D341Med (cell line): ENCODE measurements at places on chromosomes 7 and 10.

- no peak for DNase-seq
Measured at GRCh38 chr7:51007551-51008505, 225.1 kb upstream of the GRB10 start.

- no peak for DNase-seq
Measured at GRCh38 chr10:119222966-119223386, 15.6 kb downstream of the GRK5 start.

GRCh38 chr10:11204351-11204942, 186.8 kb downstream of the CELF2 start:
- DNase-seq: no peak

- no peak for DNase-seq
Measured at GRCh38 chr10:114517368-114518250, 113.3 kb upstream of the AFAP1L2 start.

DNA sequence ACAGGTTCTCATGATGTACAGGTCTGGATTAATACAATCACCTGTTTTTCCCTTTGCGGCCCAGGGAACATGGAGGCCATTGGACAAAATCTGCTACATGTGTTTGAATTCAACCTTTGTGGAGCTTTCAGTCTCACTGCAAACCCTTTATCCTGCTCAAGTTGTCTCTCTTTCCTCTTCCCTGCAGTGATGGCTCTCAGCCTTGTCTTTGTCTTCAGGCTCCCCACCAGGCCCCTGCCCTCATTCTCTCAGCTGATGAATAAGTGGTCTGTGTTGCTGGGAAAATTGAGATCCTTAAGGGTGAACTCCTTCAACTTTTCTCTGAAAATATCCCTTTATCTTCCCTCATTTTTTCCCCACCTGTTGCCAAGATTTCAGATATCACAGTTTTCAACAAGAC, 791.2 kb downstream of the GRID1 start:
- no peak for DNase-seq
